ENCODE measurements at places on chromosomes 3 and 15. TPM values are rescaled to one million over a fixed set of nuclear protein-coding genes. Genes with fewer than 3 reads are reported as not detected.

The SKOR1 gene
- total RNA-seq: 0.21 TPM

The TATDN2 gene
- 41.2 TPM for total RNA-seq

The VILL gene
- total RNA-seq: 13.7 TPM

The CCR9 gene
- total RNA-seq: not detected

The XYLB gene
- total RNA-seq: 2.4 TPM

The P2RY13 gene
- not detected for total RNA-seq

The CGNL1 gene
- 238 TPM for total RNA-seq

The FBXL2 gene
- total RNA-seq: 11.5 TPM
